ENCODE measurements at places on chromosomes 2 and 18.

- no peak for DNase-seq
Measured at GRCh38 chr2:237408335-237409000, 5.5 kb downstream of the COL6A3 start.

- no peak for DNase-seq
Measured at GRCh38 chr18:62182220-62182619, 4.6 kb downstream of the PIGN start.

DNA sequence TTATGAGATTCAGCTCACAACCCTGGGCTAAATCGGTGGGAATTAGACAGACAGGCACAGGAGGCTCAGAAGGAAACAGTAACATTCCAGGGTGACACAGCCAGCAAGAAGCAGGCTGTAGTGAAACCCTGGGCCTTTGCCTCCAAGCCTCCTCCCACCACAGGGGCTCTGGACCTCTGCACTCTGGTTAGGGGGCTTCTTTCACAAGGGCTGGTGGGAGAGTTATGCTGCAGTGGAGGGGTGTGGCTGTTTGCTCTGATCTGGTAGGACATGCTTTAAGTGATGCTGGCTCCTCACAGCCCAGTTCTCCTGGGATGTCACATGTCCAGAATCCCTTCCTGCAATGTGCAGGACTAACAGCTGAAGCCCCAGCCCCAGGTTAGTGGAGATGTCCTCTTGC lies 109.9 kb downstream of the TGFA start:
- DNase-seq = no peak

DNA sequence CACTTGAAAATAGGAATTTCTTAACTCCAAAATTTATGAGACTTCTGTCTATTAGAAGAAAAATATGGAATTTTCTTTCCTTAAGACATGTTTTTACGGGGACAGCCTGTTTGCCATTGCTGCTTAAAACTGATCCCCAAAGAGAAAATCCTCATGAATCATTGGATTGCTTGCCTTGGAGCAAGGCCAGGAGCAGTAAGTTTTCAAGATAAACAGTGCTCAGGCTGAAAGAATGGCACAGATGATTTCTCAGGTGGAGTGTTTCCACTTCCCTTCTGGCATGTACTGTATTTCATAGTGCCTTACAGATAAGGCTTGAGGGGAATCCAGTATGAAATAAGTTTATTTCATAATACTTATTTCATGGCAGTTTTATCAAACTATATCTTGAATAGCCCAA lies 74.3 kb upstream of the MMADHC start:
- no peak for DNase-seq

GRCh38 chr2:232421189-232421785 lies 14.6 kb downstream of the ALPG start:
- no peak for DNase-seq

- no peak for DNase-seq
Measured at GRCh38 chr18:48456838-48457237, 47.7 kb upstream of the ZBTB7C start.

GRCh38 chr18:22640281-22640842 lies 222.6 kb upstream of the CTAGE1 start:
- DNase-seq = no peak

DNA sequence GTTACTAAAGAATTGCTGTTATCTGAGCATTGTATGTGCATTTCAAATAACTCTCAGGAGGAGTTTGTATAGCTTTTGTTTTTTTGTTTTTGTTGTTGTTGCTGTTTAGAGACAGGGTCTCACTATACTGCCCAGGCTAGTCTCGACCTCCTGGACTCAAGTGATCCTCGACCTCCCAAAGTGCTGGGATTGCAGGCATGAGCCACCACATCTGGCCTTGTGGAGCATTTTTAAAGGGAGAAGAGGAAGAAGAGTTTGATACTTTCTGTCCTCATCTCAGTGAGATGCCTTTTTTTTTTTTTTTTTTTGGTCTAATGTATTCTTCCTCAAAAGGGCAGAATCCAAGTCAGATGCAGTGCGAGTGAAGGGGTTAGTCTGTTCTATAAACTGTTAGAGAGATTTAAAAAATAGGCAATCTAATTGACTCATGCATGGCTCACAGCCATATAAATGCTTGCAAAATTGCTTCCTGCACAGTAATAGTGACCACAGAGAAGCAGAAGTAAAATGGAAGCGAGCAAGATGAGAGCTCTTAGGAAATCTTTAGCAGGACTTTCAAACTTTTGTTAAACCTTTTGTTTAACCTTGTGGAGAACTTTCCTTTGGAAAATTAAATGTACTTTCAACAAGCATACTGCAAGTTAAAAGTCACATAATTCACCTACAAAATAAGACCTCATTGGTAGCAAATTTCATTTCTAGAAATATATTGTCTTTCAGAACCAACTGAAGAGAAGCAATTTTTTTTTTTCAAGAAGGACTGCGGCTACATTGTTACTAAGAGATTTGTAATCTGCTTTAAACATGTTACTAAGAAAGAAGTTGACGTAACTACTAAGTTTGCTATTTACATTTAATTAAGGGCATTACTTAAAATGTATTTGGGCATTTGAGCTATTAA lies 52.3 kb upstream of the ROCK1 start:
- no peak for DNase-seq

DNA sequence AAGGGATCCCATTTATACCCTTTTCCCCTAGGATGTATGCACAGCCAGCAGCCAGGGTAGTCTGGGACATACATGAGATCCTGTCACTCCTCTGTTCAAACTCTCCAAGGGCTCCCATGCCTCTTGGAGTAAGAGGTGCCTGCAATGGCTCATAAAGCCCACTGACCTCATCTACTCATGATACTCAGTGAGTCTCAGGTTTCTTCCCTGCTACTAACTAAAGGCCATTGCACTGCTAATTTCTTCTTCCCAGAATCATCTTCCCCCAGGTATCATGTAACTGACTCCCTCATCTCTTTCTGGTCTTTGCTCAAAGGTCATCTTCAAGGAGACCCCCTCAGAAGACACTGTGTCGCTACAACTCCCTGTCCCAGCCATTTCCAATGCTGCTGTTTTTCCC lies 68.2 kb downstream of the CCBE1 start:
- no peak for DNase-seq
